Activated naive CD4-positive, alpha-beta T cell treated with anti-CD3 and anti-CD28 coated beads, Interleukin-2, amount 10 ng/mL, durations not matched to agents 5 hours and 36 hours (primary cell): ENCODE measurements at places on chromosomes 2 and 18. TPM values are rescaled to one million over a fixed set of nuclear protein-coding genes. Genes with fewer than 3 reads are reported as not detected.

SPC25 gene
- 32.1 TPM for total RNA-seq

GALNT5 gene
- total RNA-seq, result not detected

ERFE gene
- 0.29 TPM for total RNA-seq

NETO1 gene
- total RNA-seq, result not detected

CTAGE1 gene
- not detected for total RNA-seq

RBM44 gene
- 1.1 TPM for total RNA-seq

DYNAP gene
- not detected for total RNA-seq

RAD51AP2 gene
- not detected for total RNA-seq

EN1 gene
- total RNA-seq, result not detected

COL3A1 gene
- total RNA-seq, result not detected

KRTCAP3 gene
- total RNA-seq, result 7.1 TPM

SERPINB5 gene
- total RNA-seq, result not detected

ZNF396 gene
- total RNA-seq, result 1.3 TPM

ADAM23 gene
- total RNA-seq, result 0.23 TPM

C2orf80 gene
- total RNA-seq, result not detected

ABI2 gene
- 24.9 TPM for total RNA-seq

ALPP gene
- not detected for total RNA-seq

ERICH2 gene
- not detected for total RNA-seq

MC5R gene
- not detected for total RNA-seq

SLC66A3 gene
- total RNA-seq, result 22.9 TPM

PLGLB1 gene
- total RNA-seq, result 5.0 TPM

CHAC2 gene
- total RNA-seq, result 8.1 TPM

CYP26B1 gene
- total RNA-seq, result not detected

HRH4 gene
- total RNA-seq, result 0.17 TPM

EVA1A gene
- not detected for total RNA-seq

BOLL gene
- not detected for total RNA-seq

IL1B gene
- not detected for total RNA-seq

NT5C1B gene
- not detected for total RNA-seq

SAG gene
- total RNA-seq, result 0.55 TPM

C2orf76 gene
- total RNA-seq, result 5.0 TPM
